CD4-positive, alpha-beta T cell treated with Interleukin-21 for 1 hour (primary cell): ENCODE measurements at places on chromosomes 7 and 10.
A peak's percentile ranks its signal among the peaks of the same experiment; 100 is the strongest.

- no peak for DNase-seq
Measured at GRCh38 chr10:94645285-94645684, 38.2 kb upstream of the CYP2C18 start.

DNA sequence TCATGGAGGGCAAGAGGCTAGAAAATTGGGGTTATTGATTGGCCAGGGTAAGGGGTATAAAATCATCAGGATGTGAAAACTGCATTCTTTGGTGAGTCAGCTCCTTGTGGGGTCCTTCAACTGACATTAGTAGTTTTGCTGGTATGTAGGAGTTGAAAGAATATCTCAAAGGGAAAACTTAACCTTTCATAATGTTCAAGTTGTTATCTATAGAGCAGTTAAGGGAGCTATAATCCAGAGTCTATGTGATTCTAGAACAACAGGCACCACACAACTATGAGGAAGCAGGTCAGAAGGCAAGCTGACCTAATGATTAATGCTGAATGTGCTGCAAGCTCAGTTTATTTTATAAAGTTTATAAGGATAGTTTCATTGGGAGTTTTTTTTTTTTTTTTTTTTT, 13.7 kb downstream of the PRPS1L1 start:
- DNase-seq: no peak

DNA sequence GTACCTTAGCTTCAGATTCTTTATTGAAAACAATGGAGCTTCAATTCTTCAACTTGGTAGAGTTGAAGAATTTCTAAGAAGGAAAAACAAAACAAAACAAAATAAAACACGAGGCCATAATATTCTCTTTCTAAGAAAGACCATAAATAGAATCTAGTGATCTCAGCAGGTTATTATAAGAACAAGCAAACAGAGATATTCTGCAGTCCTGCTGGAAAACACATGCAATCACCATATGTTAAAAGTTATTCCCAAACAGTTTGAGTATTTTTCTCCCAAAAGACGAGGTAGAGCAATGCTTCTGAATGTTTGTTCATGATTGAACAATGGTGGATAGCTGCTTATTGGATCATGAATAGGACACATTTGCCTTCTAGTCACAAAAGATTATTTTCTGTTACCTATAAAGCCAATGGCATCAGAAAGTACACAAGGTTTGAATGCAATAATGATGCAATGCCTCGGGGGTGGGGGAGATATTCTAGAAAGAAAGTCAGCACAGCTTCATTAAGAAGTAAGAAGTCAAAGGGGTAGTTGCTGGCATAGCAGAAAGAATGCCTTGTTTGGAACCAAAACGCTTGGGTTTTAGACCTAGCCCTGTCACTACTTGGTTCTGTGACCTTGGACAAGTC, 59.3 kb downstream of the CREB3L2 start:
- no peak for DNase-seq

DNA sequence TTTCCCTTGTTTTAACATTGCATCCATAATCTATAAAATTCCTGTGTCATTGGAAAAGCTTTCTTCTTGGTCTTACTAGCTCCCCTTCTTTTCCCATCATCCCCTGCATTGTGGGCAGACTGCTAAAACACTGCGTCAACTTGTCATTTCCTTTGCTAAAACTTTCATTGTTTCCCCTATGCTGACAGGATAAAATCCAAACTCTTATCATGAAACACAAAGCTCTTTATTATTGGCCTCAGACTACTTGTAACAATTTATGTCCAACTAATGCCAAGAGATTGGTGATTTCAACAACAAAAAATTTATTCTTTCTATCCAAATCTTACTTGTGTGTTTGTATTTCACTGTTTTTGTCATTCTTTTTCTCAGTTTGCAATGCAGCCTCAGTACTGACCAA, 339.1 kb downstream of the HGF start:
- DNase-seq: no peak

GRCh38 chr7:67429735-67430134, 433.1 kb downstream of the TYW1 start:
- no peak for DNase-seq

GRCh38 chr7:16034353-16034752, 347.9 kb upstream of the MEOX2 start:
- DNase-seq: no peak

DNA sequence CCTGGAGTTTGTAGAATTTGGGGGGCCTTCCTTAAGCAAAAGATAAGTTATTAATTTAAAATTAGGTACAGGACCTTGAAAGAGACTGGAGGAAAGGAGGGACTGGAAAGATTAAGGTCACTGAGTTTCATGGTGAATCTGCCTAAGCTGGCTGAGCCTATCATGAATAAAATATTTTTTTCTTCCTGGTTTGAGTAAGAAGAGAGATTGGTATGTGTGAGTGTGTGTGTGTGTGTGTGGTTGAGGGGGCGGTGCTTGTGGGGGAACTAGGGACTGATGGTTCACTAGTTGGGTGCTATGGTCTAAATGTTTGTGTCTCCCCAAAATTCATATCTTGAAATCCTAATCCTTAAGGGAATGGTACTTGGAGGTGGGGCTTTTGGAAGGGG, 142.5 kb upstream of the PRKCQ start:
- DNase-seq: no peak

GRCh38 chr7:4631380-4632179, 50.5 kb upstream of the FOXK1 start:
- no peak for DNase-seq

GRCh38 chr10:130747946-130748345, 563.6 kb downstream of the TCERG1L start:
- DNase-seq: no peak

DNA sequence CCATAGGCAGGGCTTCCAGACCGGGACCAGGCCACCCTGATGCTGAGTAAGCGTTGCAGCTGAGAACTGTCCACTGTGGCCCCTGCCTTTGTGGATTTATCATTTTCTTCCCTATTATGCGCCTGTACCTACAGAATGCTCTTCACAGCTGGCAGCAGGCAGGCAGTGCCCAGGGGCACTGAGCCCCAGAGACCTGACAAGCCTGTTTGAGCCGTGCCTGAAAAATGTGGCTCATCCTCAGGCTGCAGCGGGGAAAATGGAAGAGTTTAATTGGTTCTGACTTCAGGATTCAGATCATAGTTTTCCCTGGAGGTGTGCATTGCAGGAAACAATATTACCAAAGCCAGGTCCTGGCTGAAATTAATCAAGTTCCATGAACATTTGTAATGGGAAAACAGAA, 200.2 kb downstream of the ZNF438 start:
- no peak for DNase-seq

- DNase-seq: no peak
Measured at GRCh38 chr7:123348690-123349089, 148.9 kb upstream of the SLC13A1 start.

- peak; percentile 31 for DNase-seq
Measured at GRCh38 chr7:92682903-92683539, 92.8 kb upstream of the FAM133B start.

DNA sequence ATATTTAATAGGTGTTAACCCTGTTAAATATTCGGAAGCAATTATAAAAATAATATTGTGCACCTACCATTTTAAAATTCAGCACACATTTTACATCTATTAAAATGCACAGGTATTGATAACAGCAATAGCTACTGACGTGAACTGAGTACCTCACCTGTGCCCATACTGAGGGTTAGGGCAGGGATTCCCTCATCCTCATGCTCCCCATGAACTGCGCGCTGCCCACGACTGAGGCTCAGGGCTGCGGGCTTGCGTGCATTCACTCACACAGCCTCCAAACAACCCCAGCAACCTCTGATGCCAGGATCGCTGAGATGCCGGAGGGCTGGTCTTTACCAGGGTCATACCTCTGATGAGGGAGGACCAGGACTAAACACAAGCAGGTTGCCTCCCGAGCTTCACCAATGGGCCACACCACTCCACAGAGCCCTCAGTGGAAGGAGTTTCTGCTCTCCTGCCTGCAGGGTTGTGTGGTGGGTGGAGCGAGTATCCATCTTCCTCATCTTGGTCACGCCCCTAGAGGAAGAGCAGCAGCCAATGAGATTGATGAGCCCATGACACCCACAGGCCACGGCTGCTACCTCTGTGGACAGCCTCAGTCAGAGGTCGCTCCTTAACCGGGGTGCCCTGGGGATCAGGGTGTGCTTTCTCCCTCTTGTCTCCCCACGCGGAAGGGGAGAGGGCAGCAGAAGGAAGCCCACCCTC, 478.3 kb downstream of the TNS3 start:
- DNase-seq: no peak

- no peak for DNase-seq
Measured at GRCh38 chr10:74117738-74118137, 32.9 kb downstream of the AP3M1 start.

- DNase-seq: no peak
Measured at GRCh38 chr7:10770176-10770575, 203.5 kb upstream of the PHF14 start.

DNA sequence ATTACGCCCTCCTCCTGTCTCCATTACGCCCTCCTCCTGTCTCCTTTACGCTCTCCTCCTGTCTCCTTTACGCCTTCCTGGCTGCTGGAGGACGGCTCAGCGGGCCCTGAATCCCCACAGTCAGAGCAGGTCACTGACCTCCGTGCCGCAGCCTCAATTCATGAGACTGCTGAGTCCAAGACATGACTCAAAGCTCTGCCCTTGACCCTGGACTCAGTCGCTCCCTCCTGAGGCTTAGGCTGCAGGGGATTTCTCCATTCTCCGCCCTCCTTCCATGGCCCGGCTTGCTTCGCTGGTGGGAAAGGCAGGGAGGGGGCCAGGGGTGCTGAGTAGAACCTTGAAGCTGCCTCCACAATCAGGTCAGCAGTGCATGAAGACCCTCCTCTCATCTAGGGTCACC, 21.0 kb upstream of the FOXL3 start:
- DNase-seq: no peak
